ENCODE measurements at places on chromosomes 7 and 10. TPM values are rescaled to one million over a fixed set of nuclear protein-coding genes. Genes with fewer than 3 reads are reported as not detected.

The IMMP2L gene
- 12.7 TPM for total RNA-seq

The TMEM273 gene
- total RNA-seq: 1.1 TPM

The MRLN gene
- total RNA-seq: not detected

The TAS2R39 gene
- total RNA-seq: not detected

The EPO gene
- total RNA-seq: not detected

The IDI2 gene
- not detected for total RNA-seq

The MEIG1 gene
- total RNA-seq: not detected

The STYXL1 gene
- 6.4 TPM for total RNA-seq

The PKD2L1 gene
- total RNA-seq: not detected

All from CD8-positive, alpha-beta T cell (primary cell).